ENCODE measurements at places on chromosomes 3 and 15. TPM values are rescaled to one million over a fixed set of nuclear protein-coding genes. Genes with fewer than 3 reads are reported as not detected.
A peak's percentile ranks its signal among the peaks of the same experiment; 100 is the strongest.

DNA sequence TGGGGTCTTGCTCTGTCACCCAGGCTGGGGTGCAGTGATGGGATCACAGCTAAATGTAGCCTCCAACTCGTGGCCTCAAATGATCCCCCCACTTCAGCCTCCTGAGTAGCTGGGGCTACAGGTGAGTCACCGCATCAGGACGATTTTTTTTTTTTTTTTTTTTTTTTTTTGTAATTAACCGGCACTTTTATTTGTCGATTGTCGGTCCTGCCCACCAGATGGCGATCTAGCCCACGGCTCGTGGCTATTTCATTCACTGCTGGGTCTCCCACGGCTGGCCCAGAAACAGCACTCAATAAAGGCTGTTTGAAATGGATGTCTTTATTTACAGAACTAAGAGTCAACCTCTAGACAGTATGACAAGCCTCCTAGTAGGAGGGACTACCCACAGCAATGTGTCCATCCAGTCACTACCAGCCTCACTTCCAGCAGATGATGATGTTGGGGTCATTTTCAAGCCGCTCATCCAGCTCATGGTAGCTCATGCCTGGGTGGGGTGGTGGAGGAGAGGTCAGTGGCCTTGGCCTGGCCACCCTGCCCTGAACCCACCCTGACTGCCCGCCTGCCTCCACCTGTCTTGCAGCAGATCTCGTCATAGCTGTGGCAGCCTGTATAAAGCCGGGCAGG, 1.8 kb upstream of the ZMYND10 start:
- H3K36me3 ChIP-seq: peaks cover 4% of the 10 kb centered on the region
- peaks cover 81% of the 10 kb centered on the region for H3K4me1 ChIP-seq
- H3K27me3 ChIP-seq: no peaks in the 10 kb centered on the region
- peak; percentile 59 for DNase-seq

CHDH gene
- 40.4 TPM for total RNA-seq

DNA sequence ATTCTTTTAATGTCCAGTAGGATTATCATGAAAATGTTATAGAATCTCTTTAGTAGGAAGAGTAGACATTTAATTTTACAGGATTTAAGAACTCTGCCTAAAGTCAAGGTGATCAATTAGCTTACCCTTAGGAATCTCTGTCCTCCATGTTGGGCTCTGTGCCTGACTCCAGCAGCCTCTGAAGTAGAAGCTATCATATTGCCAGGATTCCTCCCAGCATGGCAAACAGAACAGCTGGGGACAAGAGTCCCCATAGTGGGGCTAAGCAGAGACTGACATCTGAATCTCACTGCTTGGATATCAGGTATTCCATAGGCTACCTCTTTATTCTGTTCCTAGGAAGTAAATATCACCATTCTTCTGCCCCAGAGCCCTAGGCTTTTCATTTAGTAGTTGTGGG, 1.5 kb downstream of the SLC15A2 start:
- DNase-seq: no peak
- no peak overlapping the region for H3K27ac ChIP-seq
- no peaks in the 10 kb centered on the region for H3K4me1 ChIP-seq
- no peaks in the 10 kb centered on the region for H3K27me3 ChIP-seq
- no peaks in the 10 kb centered on the region for H3K36me3 ChIP-seq

DNA sequence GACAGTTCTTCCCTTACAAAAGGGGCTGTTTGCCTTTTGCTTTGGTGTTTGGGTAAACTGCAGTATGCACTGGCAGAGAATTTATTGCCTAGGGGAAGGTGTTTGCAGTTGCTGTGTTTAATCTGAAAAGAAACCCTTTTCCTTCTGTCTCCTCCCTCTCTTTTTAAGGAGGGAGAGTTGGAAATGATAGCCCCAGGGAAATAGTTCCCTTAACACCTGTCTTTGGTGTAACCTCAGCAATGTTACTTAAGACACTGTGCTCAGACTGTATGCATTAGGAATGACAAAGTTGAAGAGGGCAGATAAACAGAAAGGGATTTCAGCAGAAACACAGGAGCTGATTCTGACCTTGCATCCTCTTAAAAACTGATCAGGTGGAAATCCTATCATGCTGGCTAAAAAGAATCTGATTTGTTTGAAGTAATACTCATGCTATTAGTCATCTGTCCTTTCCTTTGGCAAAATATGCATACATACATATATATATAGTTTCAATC, 125.4 kb downstream of the TP63 start:
- no peaks in the 10 kb centered on the region for H3K27me3 ChIP-seq
- no peaks in the 10 kb centered on the region for H3K4me1 ChIP-seq
- no peak overlapping the region for H3K27ac ChIP-seq
- no peaks in the 10 kb centered on the region for H3K36me3 ChIP-seq

DNA sequence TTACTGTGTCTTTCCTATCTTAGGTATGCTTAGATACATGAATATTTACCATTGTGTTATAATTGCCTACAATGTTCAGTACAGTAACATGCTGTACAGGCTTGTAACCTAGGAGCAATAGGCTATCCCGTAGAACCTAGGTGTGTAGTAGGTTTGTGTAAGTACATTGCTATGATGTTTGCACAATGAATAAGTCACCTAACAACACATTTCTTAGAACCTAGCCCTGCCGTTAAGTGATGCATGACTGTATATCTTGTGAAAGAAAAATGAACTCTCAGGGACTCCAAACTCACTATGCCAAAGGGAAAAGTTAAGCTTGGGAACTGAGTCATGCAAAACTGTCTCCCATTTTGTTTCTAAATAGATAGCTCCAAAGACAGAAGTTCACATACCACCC, 91.5 kb upstream of the ACP3 start:
- H3K27ac ChIP-seq: no peak overlapping the region
- H3K4me1 ChIP-seq: no peaks in the 10 kb centered on the region
- DNase-seq: no peak
- H3K36me3 ChIP-seq: no peaks in the 10 kb centered on the region
